Activated T-cell treated with anti-CD3 and anti-CD28 coated beads, Interleukin-2, amount 50 U/mL, for 4 hours (primary cell): ENCODE measurements at places on chromosomes 5 and 9. TPM values are rescaled to one million over a fixed set of nuclear protein-coding genes. Genes with fewer than 3 reads are reported as not detected.
A peak's percentile ranks its signal among the peaks of the same experiment; 100 is the strongest.

The SHISAL2B gene
- not detected for total RNA-seq

GRCh38 chr5:91211997-91212713 lies 171.0 kb downstream of the ARRDC3 start:
- no peak for DNase-seq

DNA sequence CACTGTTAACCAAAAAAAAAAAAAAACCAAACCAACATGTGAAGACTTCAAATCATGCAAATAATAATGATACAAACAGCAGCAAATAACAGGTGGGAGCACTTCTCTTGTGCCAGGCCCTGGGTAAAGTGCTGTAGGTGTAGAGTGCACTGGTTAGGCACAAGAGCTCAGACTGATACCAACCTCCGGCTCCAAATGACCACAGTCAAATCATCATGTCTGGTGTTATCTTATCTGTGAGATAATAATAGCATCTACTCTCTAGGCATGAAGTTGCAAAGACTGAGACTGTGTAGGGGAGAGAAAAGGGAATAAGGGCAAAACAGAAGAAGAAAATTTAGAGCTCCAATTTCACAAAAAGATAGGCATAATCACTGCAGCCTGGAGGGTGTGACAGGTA lies 159.5 kb downstream of the ARL15 start:
- DNase-seq: no peak

The PDE6A gene
- total RNA-seq: not detected

- DNase-seq: no peak
Measured at GRCh38 chr5:68861099-68861498, 232.7 kb upstream of the SLC30A5 start.

DNA sequence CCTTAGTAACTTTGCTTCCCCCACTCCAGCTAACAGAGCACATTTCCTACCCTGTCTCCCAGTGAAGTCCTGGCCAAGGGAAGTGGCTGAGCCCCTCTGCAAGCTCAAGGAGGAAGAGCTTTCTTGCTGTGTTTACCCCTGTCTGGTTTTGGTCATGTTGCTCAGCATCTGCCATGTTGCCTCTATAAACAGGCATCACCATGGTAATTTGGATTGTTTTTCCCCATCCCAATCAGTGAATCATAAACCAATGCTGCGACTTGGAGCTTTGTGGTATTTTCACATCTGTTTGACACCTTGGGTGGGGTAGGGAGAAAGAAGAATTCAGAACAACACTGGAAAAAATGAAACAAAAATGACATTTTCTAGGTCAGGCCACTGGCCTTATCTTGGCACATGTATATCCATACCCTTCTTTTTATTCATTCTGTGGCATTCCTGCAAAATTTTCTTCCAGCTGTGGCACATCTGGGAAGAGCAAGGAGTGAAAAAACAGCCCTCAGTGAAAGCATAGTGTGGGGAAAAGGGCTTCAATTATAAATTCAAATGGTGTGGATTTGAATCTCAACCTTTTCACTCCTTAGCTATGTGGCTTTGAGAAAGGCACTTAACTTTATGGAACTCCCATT lies 42.5 kb downstream of the SLIT3 start:
- DNase-seq: no peak

DNA sequence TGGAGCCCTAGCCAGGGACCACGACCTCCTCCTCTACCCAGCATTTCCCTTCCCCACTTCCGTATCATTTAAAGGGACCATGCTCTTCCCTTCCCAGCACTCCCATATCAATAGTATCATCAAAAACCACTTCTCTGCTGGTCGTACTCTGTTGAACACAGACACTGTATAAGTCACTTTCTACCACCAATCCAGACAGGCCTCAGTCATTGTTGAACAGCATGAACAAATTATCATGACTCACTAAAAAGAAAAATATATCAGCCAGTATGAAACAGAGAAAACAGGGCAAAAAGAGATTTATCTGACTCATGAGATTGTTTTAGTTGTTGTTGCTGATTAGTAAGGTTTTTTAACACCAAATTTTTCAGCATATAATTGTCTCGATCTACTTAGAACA lies 89.8 kb downstream of the CDKN2A start:
- no peak for DNase-seq

DNA sequence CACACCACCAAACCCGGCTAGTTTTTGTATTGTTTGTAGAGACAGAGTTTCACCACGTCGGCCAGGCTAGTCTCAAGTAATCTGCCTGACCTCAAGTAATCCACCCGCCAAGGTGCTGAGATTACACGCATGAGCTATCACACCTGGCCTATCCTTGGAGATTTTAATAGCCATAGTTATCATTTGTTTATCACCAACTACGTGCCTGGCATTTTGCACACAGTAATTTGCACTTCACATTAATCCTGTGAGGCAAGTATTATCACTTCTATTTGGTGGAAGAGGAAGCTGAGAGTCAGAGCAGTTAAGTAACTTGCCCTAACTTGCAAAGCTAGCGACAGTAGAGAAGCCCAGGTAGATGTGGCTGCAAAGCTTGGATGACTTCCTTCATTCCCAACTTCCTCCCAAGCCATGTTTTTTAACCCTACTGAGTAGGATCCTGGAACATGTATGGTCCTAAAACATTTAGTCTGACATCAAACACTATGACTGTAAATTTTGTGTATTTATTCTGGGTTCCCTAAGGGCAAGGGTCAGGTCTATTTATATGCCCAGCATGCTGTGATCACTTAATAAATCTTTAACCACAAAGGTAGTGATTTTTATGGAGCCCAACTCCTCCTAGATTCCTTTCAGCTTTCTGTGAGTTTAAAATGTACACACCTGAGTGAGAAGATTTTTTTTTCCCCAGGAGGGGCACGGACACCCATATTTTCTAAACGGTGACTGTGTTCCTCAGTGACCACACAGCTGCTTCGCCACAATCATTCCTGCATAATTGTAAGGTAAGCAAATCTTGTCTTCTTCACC lies 100.2 kb upstream of the RAI14 start:
- DNase-seq: no peak

- no peak for DNase-seq
Measured at GRCh38 chr5:151551985-151552384, 39.1 kb downstream of the FAT2 start.

- no peak for DNase-seq
Measured at GRCh38 chr5:127671218-127671617, 22.3 kb downstream of the CTXN3 start.

DNA sequence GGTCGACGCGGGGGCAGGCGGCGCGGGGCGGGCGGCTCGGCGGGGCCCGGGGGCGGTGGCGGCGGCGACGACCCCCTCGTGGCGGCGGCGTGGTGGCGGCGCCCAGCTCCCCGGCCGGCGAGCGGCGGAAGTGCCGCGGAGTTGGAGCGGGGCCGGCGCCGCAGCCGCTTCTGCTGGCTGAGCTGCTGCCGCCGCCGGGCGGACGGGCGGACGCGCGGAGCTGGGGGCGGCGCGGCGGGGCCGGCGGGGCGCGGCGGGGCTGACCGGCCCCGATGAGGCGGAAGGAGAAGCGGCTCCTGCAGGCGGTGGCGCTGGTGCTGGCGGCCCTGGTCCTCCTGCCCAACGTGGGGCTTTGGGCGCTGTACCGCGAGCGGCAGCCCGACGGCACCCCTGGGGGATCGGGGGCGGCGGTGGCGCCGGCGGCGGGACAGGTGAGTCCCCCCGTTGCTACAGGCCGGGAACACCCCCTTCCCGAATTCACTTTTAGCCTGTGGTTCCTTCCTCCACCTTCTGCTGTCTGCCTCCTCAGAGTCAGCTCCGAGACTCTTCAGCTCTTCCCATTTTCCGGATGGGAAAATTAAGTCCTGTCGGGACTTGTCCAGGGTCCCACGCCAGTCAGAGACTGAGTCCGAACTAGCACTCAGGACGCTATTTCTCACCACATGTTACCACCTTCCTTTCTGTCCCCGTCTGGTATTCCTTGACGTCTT lies at the start of gene GALNT10:
Gene GALNT10 (plus strand): TSS at position 139 of the 710 bp plus-strand sequence. CDS start 134 bp downstream, at position 273.
- peak; percentile 55 for DNase-seq

The DMRTA1 gene
- total RNA-seq: not detected

DNA sequence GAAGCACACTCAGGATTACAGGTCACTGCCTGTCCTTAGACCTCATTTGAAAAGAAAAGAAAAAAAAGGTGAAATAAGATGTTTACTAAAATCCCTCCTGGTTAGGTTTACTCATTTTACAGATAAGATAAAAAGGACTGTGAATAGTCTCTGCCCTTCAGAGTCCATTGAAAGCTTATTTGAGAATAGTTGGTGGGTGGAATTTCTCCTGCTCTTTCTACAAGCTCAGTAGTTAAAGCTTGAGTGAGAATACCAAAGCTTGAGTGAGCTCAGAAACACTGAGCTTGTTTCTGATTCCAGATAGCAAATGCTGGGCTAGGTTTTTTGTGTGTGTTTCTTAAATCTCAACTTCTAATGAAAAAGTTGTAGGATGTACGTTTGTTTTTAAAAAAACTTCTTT lies 106.7 kb downstream of the SLF1 start:
- no peak for DNase-seq

DNA sequence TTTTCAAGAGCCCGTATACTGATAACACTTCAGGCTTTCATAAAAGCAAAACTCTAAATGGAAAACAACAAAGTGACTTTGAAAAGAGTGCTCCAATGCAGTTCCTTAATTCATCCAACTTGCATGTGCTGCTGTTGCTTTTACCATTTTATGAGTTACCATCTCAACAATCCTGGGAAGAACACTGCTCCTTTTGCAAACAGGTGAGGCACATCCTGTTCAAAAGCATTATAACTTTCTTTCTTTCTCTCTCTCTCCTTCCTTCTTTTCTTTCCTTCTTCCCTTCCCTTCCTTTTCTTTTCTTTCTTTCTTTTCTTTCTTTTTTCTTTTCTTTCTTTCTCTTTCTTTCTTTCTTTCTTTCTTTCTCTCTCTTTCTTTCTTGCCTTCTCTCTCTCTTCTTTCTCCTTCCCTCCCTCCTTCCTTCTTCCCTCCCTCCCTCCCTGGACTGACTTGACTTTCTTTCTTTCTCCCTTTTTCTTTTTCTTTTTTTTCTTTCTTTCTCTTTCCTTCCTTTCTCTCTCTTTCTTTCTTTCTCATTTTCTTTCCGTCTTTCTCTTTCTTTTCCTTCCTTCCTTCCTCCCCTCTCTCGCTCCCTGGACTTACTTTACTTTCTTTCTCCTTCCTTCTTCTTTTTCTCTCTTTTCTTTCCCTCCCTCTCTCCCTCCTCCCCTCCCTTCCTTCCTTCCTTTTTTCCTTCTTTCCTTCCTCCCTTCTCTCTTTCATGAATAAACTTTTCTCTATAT lies 11.2 kb upstream of the PARP8 start:
- no peak for DNase-seq

- DNase-seq: peak; percentile 77
Measured at GRCh38 chr5:172713113-172713808, 57.7 kb downstream of the DUSP1 start.

The TNC gene
- 0.29 TPM for total RNA-seq

The ALG2 gene
- 23.6 TPM for total RNA-seq

DNA sequence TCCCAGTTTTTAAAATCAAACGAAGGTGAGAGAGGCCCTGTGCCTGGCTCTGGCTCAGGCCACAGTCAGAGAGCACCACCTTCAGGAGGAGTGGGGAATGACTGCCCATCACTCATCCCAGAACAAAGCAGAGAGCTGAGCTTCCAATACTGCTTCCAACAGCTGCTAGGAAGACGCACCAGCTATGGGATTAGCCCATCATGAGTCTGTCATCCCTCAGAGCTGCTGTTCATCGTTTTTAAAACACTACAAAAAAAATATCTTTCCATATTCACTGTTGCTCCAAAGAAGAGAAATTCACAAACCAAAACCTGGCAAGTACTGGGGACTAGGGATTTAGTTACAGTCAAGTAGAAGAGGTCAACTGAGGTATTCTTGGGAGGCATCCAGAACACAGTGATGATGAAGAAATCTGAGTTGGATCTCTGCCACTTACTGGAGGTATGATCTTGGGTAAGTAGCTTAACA lies 102.4 kb downstream of the CDK5RAP2 start:
- no peak for DNase-seq

DNA sequence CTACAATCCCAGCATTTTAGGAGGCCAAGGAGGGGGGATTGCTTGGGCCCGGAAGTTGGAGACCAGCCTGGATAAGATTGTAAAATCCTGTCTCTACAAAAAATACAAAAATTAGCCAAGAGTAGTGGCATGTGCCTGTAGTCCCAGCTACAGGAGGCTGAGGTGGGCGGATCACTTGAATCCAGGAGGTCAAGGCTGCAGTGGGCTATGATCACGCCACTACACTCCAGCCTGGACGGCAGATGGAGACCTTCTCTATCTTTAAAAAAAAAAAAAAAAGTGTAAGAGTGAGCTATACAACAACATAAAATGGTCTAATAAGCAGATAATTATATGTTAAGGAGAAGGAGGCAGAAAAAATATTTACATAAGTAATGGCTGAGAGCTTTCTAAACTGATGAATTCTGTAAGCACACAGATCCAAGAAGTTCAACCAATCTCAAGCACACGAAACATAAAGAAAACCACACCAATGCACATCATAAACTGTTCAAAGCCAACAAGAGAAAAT lies 23.0 kb downstream of the CDC14B start:
- no peak for DNase-seq

GRCh38 chr9:108844856-108845255 lies 10.9 kb downstream of the ACTL7B start:
- DNase-seq: no peak

The SPOCK1 gene
- total RNA-seq: not detected

The FAM78A gene
- total RNA-seq: 29.8 TPM

The ZNF658 gene
- total RNA-seq: 1.8 TPM

DNA sequence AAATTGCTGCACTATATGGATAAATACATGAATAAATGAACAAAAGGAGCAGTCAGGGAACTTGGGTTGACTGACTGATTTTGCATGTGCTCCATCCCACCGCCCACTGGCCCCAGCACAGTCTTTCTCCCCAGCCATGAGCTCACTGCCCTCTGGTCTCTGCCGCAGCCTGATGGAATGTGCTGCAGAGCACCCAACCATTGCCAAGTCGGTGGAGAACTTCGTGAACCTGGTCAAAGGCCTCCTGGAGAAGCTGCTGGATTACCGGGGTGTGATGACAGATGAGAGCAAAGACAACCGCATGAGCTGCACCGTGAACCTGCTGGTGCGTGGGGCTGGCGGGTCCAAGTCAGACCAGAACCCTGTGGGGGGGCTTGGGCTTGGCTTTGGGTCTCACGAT lies 53.9 kb upstream of the INSYN2B start:
- no peak for DNase-seq

- DNase-seq: no peak
Measured at GRCh38 chr9:126464694-126465441, 138.2 kb downstream of the MVB12B start.

The NAIP gene
- 2.1 TPM for total RNA-seq

DNA sequence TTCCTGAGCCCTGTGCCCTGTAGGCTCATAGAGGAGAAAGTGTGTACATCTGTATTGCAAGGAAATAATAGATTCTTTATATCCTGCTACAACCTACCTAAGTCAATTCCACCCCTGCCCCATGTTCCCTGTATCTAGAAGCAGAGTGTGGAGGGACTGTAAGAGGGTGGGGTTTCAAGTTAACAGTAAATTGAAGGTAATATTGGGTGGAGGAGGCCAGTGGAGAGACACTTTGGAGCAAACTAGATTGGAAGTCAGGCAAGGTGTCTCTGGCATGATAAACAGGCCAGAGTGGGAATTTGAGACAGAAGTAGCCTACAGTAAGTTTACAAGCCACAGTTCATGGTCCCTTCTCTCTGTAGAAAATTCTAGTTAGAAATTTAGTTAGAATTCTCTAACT lies 2.3 kb upstream of the HEMGN start:
- DNase-seq: no peak

DNA sequence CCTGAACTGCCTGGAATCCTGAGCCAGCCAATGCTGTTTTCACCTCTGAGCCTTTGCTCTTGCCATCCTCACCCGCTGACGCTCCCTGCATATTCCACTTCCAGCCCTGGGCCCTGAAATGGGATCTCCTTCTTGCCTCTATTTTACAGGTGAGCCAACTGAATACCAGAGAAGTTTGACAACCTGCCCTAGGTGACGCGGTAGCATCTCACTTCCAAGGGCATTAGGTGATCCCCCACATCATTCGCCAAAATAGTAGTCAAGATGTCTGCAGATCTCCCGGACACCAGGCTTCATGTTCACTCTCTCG lies 43.5 kb downstream of the FOXI1 start:
- no peak for DNase-seq
